ENCODE measurements at places on chromosomes 2 and 18.

DNA sequence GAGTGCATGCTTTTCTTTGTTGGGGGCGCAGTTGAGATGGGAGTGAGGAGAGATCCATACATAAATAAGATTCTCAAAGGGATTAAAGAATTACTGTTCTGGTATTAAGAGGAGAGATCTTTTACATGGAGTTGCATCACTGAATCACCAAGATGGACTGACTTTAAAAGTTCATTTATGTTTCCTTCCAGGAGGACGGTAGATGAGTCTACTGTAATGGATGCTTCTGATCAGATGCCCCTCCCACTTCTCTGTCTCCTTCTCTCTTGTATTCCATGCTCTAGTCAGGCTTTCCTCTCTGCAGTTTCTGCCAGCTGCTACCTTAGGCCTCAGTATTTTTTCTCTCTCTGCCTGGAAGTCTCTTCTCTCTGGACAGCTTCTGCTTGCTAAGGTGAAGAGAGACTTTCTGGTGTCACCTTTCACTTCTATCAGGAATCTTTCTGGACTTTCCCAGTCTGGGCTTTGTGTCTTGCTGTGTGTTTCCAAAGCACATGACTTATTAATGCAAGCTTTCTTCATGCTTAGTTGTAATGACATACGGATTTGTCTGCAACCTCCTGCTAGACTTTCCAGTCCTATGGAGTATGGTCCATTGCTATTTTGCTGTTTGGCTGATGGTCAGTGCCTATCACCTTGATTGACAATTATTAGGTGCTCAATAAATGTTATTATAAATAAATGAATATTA lies 23.6 kb downstream of the FAM171B start:
- DNase-seq: no peak

- no peak for DNase-seq
Measured at GRCh38 chr2:231542136-231542535, 11.9 kb upstream of the NMUR1 start.

DNA sequence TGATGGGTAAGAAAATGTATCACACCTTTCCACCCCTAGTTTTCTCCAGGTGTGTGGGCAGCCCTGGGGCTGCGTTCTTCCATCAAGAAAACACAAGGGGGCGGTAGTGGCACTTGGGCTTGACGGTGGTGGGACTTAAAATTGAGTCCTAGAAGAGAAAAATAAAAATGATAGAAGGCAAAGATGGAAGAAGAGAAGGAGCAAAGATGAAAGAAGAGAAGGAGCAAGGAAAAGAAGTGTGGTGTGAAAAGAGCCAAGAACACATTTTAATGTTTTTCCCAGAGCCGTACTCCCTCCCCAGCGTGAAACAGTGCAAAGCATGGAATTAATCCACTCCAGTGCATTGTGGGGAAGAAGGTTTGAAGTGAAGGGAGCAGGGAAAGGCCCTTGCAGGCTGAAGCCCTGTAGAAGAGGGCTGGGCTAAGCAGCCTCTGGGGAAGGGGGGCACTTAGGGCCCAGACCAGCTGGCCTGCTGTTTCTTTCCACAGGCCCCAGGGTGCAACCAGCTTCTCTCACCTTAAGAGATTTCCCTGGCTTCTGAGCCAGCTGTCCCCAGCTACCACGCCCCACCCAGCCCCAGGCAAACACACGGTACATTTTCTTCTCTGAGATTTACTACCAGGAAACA lies 256.8 kb downstream of the RNF152 start:
- no peak for DNase-seq

DNA sequence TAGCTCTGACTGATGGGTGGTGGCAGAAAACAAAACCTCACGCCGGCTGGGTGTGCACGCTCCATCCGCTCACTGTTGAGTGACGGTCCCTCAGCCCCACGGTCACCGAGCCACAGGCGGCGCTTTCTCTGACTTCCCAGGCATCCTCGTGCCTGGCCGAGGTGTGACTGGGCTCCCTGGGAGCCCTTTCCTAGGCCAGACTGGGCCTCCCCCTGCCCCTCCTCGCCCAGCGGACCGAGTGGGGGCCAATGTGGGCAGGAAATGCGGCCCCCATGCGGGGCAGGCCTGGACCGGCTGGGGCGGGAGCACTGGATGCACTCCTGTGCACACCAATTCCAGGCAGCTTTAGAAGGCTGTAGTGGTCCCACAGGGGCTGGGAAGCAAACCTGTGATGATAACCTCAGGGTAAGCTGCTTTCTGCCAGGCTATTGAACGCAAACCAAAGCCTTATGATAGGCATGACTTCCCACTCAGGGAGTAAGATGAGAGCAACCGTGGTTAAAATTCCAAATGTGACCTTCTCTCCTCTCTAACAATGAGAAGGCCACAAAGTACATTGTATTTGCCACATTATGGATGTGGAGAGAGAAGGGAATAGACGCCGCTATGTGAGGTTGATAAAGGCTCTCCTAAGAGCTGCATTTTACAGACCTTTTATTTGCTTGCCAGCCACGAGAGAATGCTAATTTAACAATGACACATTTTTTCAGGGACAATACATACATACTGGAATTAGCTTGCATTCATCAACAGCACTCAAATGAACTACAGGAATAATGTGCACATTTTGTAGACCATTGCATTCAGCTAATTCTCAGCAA lies 83.9 kb upstream of the PGAP1 start:
- DNase-seq: no peak

- peak; percentile 54 for DNase-seq
Measured at GRCh38 chr2:173963323-173963816, 1.8 kb downstream of the SP3 start.

DNA sequence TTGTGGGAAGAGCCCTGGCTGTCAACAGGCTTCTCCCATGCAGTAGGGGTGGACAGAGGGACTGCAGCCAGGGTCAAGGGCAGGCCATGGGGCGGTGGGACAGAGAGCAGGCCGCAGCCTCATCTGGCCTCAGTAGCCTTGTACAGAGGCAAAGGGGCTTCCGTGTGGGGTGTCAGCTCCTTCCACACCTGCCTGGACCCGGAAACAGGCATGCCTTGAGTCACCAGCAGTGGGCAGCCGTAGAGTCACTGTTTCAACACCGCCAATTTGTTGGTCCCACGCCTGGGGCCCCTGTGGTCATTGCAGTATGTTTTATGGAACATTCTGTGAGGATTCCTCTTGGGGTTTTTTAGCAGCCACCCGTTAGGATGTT lies 173.0 kb downstream of the SMAD7 start:
- no peak for DNase-seq

DNA sequence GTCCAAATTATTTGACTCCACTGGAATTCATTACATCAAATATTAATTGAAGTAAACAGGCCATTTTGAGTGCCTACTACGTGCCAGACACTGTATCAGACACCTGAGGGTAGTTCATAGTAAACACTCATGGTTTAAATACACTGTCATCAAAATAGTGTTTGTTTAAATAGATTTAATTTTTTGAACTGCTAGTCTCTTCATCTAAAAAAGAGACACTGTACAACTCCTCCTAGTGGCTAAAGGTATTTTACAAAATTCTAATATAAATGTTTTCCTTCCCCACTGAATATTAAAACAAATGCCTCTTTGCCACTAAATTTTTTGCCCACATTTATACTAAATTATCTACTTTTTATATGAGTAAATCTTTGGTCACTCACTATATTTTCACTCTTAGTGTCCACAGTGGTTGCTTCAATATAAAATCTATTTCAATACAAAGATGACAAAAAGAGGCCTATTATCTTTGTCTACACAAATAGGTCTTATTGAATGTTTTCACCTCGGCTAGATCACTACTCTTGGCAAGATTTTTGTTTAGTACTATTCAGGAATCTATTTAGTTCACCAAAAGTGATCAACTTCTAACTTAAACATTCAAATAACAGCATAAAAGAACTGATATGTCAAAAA lies 122.1 kb downstream of the TMEM247 start:
- no peak for DNase-seq

GRCh38 chr2:17148407-17149145 lies 369.7 kb downstream of the RAD51AP2 start:
- DNase-seq: no peak

DNA sequence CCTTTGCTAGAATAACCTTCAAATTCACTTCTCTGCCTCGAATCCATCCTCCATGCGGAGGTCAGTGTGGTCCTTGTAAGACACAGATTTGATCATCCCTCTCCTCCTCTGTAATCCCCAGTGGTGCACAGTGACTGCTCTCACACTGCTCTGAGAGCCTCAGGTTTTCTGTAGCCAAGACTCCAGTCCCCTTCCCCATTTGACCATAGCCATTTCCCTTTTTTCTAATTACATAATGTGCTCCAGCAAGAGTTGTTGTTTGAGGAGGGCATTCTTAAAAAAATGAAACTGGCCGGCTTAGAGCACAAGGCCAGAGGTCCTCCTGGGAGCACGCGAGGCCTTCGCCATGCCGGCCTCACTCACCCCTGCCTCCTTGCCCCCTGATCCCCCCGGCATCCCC lies 34.7 kb upstream of the LPIN1 start:
- DNase-seq: no peak

DNA sequence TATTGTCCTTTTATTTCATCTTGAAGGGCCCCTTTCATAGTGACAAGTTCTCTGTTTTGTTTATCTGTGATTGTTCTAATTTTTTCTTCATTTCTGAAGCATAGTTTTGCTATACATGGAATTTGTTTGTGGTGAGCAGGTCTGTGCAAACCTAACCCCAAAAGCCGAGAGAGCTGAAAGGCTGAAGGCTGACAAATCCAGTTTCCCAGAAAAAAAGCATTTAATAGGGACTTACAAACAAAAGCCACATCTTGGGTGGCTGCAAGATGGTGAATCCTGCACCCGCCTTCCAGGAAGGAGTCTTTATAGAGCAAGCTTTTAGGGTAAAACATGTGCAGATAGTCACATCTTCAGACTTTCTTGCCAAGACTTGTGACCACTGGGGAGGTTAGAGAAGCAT lies 473.4 kb upstream of the TRIB2 start:
- DNase-seq: no peak

DNA sequence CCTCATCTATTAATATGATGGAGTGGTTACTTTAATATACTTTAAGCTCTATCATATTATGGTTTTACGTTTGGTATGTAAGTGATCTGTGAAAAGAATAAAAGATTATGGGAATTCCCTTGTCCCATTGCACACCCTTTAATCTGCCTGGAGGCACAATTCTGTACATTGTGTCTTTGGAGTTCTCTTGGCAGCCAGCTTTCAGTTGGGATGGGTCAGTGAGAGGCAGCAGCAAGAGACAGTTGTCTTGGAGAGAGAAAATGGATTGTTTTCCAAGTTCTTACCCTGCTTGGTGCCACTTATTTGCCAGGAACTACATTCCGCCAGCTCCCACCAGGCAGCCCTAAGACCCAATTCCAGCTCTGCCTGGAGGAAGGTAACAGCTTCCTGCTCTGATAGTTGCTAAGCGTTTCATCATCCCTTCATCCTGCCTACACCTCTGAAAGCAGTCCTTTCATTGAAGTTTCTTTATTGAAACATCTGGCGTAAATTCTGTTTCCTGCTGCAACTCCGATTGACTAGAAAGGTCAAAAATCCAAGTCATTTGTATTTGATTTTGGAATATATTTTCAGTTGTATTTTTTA lies 365.2 kb downstream of the AKAIN1 start:
- DNase-seq: no peak

DNA sequence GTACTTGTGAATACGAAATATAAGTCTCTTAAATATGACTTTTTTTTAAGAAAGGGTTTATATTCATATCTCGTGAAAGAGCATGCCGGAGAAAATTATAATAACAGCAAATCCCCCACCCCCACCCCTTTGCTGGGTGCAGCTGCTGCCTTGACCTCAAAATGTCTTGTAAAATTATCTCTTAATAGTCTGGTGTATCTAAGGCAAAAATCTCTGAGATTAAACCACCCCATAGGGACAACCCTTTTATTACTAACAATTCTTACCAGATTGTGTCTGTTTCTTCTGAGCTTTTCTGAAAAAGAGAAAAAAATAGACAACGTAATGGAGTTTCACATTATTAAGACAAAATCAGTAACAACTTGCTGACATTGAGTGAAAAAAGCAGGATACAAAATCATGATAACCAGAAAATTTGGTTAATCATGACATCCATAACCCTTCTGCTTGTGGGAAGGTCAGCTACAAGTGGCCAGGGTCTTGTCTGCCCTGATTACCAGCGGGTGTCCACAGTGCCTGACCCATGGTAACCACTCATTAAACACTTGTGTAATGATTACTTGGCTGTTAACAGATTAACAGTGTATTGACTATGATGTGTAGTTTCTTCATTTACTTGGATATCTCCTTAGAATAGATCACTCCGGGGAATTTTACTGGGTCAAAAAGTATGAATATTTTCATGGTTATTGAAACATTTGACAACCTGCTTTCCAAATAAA lies 1.5 kb downstream of the STRADB start:
- DNase-seq: no peak

DNA sequence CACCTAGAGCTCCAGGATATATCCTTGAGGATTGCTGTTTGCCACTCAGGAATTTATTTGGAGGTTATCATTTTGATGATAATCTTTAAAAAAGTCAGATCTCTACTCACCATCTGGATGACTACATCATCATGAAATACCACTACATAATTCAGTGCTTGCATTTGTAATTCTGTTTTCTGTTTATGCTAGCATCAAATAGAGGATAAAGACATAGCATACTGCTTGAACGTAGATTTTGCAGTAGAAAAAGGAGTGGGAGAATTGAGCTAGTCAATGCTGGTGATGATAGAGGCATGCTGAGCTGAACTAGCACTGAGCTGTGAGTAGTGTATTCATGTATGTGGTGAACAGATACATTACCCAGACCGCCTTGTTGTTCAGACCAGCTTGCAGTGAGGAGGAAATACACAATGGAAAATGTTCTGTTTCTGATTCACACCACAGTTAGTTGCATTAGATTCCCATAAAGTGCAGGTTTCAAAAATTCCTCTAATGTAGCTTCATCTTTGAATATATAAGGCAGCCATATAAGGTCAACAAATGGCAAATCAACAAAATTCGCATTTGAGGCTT lies 68.8 kb upstream of the CDC42EP3 start:
- DNase-seq: no peak

DNA sequence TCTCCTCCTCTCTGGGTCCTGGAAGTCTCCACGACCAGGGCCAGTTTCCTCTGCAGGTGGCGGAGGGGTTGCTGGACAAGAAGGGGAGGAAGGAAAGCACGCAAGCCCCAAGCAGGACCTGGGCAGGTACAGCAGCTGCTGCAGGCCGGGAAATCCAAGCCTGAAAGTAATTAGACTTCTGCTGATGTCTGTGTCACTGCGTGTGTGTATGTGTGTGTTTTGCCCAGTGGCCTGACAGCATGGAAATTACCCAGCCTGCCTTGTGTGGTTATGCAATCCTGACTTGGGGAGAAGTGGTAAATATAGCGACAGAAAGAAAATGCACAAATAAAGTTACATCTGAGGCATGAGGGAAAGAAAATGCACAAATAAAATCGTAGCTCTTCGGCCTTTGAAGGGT lies 121.8 kb upstream of the ZBTB14 start:
- no peak for DNase-seq

Data from effector CD8-positive, alpha-beta T cell (primary cell).